ENCODE measurements at places on chromosomes 11 and 22.
A peak's percentile ranks its signal among the peaks of the same experiment; 100 is the strongest.

- DNase-seq, result peak; percentile 63
Observed at GRCh38 chr22:32904044-32904443, 102.5 kb downstream of the TIMP3 start.

GRCh38 chr22:32244547-32244946 lies 10.6 kb downstream of the SLC5A4 start:
- no peak for DNase-seq

DNA sequence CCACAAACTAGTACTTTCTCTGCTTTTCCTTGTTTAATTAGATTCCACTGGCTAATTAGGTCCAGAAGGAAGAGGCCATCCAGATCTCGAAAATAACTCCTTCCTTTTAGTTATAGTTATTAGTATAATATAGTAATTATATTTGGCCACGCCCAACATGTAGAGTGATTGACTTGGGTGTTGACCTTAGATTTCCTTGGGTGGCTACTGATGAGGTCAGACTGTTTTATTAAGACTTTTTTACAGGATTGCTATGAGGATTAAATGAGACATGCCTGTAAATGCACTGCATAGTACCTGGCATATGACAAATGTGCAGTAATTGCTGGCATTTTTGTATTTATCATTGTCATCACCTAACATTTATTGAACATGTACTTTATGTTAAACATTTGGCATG lies 26.9 kb downstream of the STX3 start:
- DNase-seq, result no peak

DNA sequence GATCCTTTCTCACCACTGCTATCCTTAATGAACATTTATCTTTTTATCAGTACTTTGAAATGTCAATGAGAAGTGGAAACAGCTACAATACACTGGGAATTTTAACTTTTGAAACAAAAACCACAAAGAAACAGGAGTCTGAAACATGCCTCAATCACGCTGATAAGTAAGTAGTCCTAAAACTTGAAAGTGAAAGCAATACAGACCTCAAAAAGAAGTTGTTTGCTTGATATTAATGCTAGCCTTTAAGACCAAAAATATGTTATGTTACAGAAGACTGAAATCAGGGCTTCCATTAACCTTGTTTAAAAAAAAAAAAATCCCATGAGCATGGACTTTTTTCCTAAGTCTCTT lies 21.3 kb downstream of the PHF21A start:
- no peak for DNase-seq

DNA sequence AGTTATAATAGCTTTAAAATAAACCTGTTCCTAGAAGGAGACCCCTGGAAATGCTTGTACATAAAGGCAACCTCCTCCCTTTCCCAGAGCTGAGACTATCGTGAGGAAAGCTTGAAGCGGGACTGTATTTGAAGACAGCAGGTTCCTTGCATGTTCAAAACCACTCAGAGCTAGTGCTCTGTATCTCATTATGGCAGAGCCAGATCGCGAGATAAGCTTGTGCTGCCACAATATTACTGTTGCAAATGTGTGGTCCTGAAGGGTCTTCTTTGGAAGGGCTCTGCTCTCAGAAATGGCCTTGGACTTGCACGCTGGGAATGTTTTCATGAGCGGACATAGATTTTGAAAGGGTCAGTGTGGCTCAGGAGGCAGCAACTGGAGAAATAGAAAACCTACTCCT lies 168.2 kb downstream of the KIRREL3 start:
- no peak for DNase-seq

GRCh38 chr11:47333886-47334443 lies 18.5 kb downstream of the MYBPC3 start:
- no peak for DNase-seq

GRCh38 chr11:122093731-122094275 lies 22.2 kb downstream of the BLID start:
- no peak for DNase-seq

GRCh38 chr11:3860375-3860774 lies 4.9 kb downstream of the STIM1 start:
- DNase-seq, result no peak

- DNase-seq, result no peak
Observed at GRCh38 chr11:118878163-118878563, 5.5 kb upstream of the CXCR5 start.

DNA sequence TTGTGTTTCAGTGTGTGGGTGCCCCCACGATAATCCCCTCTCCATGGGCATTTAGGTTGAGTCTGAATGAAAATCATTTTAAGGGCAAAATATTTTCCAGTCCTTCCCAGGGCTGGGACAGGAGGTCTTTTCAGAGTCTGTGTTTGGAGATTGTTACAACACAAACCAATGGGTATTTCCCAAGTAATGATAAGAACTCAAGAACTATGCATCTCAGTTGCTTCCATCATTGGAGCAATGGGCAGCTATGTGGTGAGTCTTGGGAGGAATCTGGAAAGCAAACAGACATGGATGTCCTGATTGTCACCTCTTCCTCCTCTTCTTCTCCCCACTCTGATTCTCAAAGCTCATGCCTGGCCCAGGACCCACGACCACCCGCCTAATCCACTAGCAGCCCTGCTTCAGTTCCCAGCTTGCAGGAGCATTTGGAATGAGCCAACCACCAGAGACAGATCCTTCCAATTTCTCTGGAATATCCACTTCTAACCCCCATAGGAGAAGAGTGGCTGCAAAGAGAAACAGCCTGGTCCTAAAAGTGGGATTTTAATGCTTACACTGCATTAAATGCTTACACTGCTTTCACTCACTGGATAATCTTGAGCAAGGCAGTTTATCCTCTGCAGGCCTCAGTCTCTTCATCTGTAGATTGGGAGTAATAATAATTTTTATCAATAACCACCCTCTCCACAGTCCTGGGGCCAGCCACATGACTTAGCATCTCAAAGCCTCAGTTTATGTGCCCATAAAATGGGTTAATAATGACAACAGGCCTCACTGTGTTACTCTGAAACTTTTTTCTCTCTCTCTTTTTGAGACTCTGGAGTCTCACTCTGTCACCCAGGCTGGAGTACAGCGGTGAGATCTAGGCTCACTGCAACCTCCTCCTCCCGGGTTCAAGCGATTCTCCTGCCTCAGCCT lies 404.3 kb downstream of the MN1 start:
- no peak for DNase-seq

DNA sequence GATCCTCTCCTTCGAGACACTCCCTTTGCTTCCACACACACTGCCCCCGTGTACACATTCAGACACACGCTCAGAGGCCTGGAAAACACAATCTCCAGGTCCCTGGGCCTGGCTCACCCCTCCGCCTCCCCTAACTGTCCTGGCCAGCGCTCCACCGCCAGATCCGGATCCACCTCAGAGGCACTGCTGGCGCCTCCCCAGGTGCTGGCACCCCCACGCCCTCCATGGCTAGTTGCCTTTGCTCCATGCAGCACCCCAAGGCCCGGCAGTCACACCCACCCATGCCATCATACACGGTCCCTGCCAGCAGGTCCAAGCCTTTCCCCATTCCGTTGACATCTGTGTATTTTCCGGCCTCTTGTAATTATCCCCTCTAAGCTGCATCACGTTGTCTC lies 11.1 kb downstream of the SPTBN2 start:
- no peak for DNase-seq

- DNase-seq, result peak; percentile 48
Observed at GRCh38 chr22:23856721-23857605, 712 bp upstream of the SLC2A11 start.

- no peak for DNase-seq
Observed at GRCh38 chr11:5666402-5666793, 18.5 kb downstream of the TRIM5 start.

DNA sequence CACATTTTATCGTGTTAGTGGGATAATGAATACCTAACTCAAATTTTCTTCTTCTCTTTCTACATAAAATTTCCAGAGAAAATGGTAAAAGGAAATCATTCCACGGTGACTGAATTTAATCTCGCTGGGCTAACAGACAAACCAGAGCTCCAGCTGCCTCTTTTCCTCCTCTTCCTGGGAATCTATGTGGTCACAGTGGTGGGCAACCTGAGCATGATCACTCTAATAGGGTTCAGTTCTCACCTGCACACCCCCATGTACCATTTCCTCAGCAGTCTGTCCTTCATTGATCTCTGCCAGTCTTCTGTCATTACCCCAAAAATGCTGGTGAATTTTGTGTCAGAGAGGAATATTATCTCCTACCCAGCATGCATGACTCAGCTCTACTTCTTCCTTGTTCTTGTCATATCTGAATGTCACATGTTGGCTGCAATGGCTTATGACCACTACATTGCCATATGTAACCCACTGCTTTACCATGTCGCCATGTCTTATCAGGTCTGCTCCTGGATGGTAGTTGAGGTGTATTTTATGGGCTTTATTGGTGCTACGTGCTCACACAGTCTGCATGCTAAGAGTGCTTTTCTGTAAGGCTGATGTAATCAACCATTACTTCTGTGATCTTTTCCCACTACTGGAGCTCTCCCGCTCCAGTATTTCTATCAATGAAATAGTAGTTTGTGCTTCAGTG lies 24.1 kb downstream of the OR10D3 start:
- no peak for DNase-seq

- no peak for DNase-seq
Observed at GRCh38 chr11:117874910-117875381, 1.5 kb downstream of the FXYD6 start.

GRCh38 chr11:119721129-119722120 lies 7.6 kb downstream of the NECTIN1 start:
- no peak for DNase-seq

DNA sequence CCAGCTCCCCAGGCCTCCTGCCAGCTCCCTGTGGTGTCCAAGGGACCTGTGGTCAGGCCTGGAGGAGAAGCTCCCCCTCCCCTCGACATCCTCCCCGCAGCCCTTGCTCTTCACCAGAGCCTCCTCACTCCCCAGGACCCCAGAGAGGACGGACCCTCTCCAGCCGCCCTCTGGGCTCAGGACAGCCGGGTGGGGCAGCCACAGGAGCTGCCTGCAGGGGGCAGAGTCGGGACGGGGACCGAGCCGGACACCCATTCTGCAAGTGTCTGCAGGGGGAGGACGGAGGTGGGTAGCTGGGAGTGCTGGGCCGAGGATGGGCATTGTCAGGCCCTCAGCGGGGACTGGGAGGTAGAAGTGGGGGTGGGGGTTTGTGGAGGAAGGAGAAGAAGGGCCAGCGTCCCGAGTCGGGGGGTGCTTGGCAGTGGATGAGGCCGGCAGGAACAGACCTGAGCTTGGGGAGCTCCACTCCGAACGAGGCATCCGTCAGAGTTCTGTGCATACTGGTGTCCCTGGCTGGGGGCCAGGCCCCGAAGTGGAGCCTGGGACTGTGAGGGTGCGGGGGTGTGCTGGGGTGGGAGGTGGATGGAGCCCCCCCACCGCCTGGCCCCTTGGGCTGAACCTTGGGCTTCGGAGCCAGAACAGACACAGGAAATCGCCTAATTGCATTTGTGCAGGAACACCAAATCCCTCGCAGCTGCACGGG lies 15.2 kb downstream of the PRR33 start:
- peak; percentile 44 for DNase-seq

- no peak for DNase-seq
Observed at GRCh38 chr22:47367993-47368945, 605.8 kb downstream of the TBC1D22A start.

DNA sequence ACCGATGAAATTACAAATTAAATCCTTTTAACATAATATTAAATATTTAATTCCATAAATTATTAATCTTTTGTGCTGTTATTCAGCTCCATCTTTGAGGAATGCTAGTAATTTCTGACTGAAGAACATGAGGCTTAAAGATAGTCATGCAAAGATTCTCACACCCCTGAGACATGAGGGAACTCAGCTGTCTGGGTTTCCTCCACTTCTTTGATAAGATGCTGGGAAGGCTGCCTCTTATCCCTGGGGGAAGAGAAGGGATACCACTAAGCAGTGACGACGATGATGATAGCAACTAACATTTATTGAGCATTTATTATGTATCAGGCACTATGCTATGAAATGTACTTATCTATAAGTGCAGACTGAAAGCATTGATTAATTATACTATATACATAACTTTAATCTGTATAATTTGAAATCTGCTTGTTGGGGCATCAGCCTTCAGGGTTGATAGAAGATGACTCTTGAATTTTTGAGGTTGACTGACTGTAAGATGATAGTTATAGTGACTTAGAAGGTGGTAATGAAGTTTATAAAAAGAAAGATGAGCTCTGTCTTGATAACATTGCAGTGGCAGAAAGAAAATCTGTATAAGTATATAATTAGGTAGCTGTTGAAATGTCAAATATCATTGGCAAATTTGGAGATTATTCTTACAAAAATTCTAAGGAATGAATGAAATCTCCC lies 78.4 kb downstream of the SIK2 start:
- DNase-seq, result no peak

- peak; percentile 50 for DNase-seq
Observed at GRCh38 chr11:116792869-116793771, 1.4 kb upstream of the APOA5 start.

- DNase-seq, result no peak
Observed at GRCh38 chr11:65277631-65278277, 16.0 kb downstream of the POLA2 start.

DNA sequence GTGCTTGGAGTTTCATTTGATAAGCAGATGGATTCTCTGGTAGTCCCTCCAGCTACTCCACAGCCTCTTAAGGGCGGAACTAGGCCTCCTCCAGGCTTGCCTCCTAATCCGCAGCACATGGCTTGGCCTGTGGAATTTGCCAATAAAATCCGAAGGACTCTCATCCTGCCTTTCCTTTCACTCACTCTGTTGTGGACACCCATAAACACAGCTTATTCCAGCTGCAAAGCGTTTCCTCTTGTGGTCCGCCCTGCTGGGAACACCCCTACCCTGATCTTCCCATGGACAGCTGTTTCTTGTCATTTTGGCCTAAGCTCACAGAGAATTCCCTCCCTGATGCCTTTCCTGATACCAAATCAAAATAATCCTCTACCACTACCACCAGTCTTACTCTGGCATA lies 546.2 kb downstream of the NTM start:
- DNase-seq, result no peak

GRCh38 chr11:23502826-23503225 lies 642.6 kb upstream of the CCDC179 start:
- no peak for DNase-seq

GRCh38 chr11:68354148-68354872 lies 41.9 kb downstream of the LRP5 start:
- DNase-seq, result no peak

DNA sequence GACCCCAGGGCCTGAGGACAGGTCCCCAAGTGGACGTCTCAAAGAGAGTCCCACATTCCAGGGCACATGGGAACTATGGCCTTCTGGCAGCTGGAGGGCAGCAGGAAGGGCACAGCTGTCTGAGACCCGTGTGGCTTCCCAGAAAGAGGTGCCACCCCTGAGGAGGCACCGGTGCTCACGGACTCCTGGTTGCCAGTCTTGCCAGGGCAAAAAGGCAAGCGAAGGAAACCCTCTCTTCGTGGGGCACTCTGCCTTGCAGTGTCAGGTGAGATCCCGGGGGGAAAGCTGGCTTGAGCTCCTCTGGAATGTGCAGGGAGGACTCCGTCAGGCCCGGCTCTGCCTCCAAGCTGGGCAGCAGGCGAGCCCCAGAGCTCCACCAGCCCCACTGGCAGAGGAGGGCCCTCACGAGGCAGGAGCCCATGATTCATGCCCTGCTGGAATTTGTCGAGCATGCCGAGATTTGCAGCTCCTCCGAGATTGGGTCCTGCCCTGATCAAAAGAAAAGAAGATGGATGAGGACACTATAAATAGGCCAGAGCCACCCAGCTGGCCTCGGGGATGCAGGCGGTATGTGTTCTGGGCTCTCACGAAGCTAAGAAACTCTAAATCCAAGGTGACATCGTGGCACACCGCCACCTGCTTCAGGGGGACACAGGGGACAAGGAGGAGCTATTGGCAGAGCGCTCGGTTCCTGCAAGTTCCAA lies 9.9 kb upstream of the CELSR1 start:
- DNase-seq, result no peak
